ENCODE measurements at places on chromosomes 2 and 18.

DNA sequence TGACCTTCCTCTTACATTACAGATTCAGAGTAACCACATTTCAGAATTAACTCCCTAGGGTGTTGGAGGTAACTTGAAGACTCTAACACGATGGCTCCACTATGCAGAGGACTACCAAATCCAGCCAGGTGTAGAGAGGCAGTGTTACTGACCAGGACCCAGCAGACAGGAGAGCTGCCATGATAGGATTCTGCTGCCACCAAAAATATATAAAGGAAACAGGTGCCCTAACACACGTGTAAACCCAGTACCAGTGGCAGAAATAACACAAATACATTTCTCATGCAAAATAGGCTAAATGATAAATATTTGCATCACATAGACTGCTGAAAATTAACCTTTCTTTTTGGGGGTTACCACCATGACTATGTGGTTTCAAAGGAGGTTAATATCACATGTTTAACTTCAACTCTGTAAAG is 7.0 kb downstream of the ZBTB14 start:
- no peak for DNase-seq

DNA sequence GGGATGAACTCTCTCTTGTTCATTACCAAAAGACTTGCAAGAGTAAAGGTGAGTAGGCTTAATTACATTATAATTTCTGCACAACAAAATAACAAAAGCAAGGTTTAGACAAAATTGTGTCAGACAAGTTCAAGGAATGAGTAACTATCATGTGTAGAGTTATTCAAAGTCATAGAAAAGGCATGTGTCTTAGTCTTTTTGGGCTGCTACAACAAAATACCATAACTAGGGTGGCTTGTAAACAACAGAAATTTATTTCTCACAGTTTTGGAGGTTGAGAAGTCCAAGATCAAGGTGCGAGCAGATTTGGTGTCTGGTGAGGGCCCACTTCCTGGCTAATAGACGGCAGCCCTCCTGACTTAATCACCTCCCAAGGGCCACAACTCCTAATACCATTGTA is 37.6 kb downstream of the IL1R2 start:
- no peak for DNase-seq

DNA sequence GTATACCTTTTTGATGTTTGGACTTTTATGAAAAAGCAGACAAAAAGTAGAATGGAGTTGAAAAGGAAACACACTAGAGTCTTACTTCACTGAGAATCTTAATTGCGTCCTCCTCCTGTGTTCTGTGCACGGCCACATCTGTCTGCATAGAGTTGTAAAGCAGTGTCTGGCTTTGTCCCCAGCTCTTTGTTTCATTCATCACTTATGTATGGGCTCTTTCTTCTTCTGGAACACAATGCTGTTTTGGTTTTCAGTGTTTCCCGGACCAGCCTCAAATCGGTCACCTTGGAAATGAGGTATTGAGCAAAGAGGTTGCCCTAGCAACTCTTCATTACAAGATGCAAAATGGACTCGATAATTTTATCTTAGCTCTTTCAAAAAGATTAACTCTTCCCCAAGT is 104.3 kb upstream of the CNGA3 start:
- DNase-seq, result no peak

DNA sequence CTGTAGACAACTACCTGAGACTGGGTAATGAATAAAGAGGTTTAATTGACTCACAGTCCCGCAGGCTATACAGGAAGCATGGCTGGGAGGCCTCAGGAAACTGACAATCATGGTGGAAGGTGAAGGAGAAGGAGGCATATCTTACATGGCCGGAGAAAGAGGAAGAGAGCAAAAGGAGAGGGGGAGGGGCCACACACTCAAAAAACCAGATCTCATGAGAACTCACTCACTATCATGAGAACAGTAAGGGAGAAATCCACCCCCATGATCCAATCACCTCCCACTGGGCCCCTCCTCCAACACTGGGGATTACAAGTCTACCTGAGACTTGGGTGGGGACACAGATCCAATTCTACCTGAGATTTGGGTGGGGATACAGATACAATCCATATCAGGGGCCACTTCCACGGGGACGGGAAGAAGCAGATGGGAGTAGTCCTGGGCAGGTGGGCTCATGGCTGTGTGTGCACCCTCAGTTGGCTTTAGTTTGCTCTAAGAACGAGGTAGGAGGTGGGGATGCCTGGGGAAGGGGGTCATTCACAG is 9.9 kb downstream of the MAB21L4 start:
- DNase-seq, result no peak

GRCh38 chr2:121409388-121409787 is 121.3 kb upstream of the RNU4ATAC start:
- DNase-seq, result no peak

DNA sequence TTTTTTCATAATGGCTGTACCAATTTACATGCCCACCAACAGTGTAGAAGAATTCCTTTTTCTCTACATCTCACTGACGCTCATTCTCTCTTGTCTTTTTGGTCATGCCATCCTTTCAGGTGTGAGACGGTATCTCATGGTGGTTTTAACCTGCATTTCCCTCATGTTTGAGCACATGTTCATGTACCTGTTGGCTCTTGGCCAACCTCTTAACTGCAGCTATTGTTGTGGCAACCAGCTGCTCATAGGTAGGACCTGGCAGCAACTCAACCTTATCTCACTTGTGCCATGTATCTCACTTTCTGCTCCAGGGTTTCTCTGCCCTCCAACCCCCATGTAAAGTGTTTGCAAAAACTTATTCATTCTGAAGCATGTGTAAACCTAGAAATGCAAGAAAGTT is 167.5 kb downstream of the UPP2 start:
- DNase-seq, result no peak

DNA sequence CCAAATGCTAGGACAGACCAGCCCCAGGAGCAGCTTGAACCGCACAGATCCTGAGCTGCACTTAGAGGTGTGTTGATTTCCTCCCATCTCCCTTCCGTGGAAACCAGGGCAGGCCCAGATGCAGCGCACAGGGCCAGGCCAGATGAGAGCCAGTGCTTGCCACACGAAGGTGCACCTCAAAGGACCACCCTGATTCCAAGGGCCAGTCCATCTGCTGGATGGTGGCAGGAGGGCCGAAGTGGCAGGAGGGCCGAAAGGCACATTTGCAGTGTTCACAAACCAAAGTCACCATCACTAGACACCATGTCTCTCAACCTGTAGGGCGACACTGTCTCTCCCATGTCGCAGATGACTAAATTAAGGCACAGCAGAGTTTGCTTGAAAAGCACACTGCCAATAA is 370.7 kb upstream of the MYT1L start:
- DNase-seq, result no peak

GRCh38 chr2:85011747-85012146 is 40.8 kb downstream of the KCMF1 start:
- no peak for DNase-seq

- no peak for DNase-seq
These were observed 24.2 kb downstream of the ITM2C start for GRCh38 chr2:230888824-230889400.

DNA sequence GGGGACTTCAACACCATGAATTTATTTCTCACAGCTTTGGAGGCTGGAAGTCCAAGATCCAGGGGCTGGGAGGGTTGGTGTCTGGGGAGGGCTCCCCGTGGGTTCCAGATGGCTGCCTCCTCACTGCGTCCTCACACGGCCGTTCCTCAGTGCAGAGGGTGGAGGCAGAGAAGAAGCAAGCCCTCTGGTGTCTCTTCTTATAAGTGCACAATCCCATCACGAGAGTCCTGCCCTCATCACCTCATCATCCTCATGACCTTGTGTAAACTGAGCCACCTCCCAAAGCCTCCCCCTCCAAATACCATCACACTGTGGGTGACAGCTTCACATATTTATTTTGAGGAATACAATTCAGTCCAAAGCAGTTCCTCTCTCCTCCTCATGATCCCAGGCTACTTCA is 26.3 kb downstream of the TMEM163 start:
- DNase-seq, result peak; percentile 44

- DNase-seq, result no peak
These were observed 57.8 kb upstream of the ITGB6 start for GRCh38 chr2:160257743-160258491.

DNA sequence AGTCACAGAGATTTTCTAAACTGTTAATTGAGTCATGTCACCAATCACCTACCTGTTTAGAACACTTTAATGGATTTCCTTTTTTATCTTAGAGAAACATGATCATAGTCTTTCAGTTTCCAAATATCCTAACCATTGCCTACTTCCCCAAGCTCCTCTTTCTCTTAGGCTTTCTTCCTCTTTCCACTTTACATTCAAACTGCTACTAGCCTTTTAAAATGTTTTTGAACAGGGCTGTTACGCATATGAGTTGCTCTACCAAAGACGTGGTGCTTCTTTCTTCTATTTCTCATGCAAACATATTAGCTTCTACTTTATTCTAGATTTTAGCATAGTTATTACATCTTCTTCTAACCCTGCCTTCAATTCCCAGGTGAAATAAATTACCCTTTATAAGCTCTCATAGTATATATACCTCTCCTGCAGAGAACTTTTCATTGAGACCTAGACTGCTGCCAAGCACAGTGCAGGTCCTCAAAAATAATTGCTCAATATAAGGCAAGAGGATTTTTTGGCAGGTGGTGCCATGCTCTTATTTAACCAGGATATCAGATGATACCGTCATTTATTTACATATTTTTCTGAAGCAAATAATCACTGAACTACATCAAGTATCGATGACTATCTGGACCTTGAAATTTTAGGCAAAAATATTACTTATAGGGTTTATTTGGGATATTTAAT is 937.1 kb downstream of the TSN start:
- no peak for DNase-seq

DNA sequence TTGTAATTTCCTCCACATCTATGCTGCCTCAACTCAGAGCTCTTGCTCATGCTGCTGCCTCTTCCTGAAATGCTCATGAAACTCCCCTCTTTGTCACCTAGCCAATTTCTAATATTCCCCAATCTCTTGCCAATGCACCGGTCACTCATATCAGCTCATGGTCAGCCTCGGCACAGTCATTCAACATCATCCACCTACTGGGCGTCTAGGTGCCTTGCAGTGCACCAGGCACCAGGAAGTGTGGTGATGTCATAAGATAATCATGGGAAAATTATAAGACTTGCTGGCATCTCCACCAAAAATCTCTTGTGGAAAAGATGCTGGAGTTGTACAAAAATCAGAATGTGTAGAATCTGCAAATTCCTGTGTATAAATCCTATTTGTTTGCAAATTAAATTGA is 52.6 kb upstream of the RAB27B start:
- DNase-seq, result no peak

DNA sequence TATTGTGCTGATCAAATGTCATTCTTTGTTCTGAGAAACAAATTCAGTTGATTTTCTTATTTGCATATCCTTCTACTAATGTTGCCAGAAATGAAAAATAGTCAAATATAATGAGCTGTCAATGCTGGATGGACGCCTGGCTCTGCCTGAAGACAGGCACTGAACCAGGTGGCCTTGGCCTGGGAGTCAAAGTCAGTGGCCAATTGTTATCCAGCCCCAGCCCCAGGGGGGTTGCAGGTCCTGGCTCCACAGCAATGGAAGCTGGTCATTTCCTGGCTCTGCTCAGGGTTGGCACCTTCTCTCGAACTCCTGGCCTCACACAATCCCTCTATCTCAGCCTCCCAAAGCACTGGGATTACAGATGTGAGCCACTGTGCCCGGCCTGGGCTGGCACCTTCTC is 176.8 kb upstream of the GLI2 start:
- no peak for DNase-seq

DNA sequence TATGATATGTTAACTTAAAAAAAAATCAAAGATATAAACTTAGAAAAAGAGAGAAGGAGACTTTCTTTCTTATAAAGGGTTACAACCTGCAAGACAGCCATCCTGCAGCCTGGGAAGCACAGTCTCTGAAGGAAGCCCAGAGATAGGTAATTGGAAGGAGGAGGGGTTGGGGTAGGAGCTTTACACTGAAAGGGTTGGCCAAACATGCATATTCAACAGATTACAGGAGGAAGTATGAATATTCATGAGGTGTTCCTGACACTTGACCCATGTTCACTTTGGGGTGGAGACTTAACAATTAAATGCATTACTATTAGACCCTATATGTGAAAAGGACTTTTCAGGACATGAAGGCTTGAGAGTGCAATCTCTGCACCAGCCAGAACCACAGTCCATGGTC is 71.7 kb upstream of the CDH2 start:
- no peak for DNase-seq

- DNase-seq, result no peak
These were observed 289.3 kb downstream of the CELF4 start for GRCh38 chr18:37276111-37276890.

- DNase-seq, result no peak
These were observed 309.9 kb upstream of the ZNF521 start for GRCh38 chr18:25661831-25662230.

- DNase-seq, result no peak
These were observed 204.6 kb downstream of the TRIB2 start for GRCh38 chr2:12921321-12921720.

GRCh38 chr18:37492952-37493351 is 72.6 kb downstream of the CELF4 start:
- no peak for DNase-seq

DNA sequence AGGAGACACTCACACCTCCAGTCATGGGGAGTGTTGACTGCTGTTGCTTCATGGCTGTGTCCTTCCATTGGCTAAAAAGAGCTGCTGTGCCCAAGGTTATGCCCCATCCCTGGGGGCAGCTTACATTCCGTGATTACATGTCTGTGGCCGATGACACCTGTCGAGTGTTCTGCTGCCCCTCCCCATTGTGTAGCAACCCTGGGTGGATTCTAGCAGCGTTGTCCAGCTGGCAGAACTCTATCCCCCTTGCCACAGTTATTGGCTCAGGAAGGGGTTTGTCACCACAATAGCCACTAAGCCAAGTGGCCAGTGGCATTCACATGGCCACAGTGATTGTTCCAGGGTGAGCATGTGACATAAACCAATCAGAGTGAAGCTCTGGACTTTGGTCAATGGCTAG is 11.6 kb upstream of the PDIA6 start:
- no peak for DNase-seq

GRCh38 chr18:44687421-44687820 is 6.7 kb downstream of the SETBP1 start:
- DNase-seq, result no peak
